ENCODE measurements at places on chromosomes 5 and 9.

DNA sequence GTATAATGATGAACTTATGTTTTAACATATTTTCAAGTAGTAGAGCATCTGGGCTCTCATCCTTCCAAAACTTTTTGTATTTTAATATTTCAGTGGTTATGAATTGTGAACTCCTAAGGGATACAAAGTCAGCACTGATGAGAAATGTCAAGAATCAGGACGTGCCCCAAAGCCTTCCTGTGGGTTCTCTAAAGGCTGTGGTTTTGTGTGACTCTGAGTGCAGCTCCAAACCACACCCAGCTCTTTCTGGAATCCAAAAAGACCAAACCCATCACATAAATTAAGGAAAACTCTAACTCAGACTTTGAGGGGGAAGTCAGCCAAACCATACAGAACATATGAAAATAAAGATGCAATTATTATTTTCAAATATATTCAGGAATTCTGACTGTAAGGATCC, 40.8 kb upstream of the SMU1 start:
- no peak for DNase-seq

DNA sequence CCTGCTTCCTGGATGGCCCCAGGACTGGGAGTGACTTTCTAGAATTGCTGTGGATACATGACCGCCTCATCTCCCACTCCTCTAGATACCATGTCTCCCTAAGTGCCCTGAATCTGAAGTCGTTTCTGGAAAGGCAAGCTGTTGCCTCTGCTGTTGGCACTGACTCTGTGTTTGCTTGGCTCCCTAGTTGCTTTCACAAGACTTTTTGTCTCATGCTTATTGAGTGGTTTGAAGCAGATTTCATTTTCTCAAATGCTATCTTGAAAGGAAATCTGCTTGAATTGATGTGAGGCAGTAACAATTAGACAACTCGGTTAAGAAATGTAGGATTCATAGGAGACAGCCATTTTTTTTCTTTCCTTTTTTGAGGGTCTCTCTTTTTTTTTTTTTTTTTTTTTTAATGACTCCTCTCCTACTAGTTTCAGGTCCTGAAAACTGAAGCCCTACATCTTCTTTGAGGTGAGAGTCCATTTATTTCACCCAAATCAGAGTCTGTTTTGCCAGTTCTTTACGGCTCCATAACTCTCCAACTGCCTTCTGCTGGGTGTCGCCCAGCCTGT, 65.9 kb downstream of the PRDM6 start:
- no peak for DNase-seq

GRCh38 chr5:157165668-157166067, 396 bp downstream of the GARIN3 start:
- DNase-seq: no peak

- DNase-seq: no peak
These were observed 185.9 kb upstream of the RASA1 start for GRCh38 chr5:87081511-87082372.

DNA sequence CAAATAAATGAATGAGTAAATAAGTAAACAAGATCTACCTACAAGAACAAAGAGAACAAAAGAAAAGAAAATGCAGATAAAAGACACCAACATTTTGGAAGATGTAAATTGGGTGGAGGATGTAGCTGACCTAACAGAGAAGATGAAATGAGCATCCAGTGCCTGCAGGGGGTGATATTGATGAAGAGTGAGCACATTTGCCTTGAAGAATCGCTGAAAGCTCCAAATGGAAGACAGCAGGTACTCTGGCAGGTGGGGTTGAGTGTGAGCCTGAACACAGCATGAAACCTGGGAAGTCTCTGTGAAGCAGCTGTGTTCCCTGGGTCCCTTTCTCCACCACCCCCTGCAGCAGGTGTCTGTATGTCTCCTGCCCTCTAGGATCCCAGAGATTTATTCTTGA, 125.6 kb downstream of the NXNL2 start:
- DNase-seq: no peak

- DNase-seq: no peak
These were observed 702.8 kb downstream of the CETN3 start for GRCh38 chr5:89706731-89707130.

DNA sequence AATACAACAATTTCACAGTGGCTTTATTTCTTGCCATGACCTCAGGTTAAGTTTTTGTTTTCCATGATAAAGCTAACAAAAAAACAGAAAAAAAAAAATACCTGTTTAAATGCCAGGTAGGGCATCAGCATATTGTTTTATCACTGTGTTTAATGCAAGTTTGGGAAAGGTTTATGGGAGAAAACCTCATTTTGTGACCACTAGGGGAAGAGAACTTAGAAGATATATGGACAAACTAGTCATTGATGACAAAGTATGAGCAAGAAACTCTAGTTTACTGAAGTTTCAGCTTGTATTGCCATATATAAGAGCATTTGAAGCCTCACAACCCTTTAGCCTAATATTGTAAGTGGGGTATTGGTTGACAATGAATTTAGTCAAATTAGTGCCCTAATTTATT, 1431.4 kb upstream of the CDH18 start:
- no peak for DNase-seq

GRCh38 chr9:126461029-126461428, 134.4 kb downstream of the MVB12B start:
- no peak for DNase-seq

DNA sequence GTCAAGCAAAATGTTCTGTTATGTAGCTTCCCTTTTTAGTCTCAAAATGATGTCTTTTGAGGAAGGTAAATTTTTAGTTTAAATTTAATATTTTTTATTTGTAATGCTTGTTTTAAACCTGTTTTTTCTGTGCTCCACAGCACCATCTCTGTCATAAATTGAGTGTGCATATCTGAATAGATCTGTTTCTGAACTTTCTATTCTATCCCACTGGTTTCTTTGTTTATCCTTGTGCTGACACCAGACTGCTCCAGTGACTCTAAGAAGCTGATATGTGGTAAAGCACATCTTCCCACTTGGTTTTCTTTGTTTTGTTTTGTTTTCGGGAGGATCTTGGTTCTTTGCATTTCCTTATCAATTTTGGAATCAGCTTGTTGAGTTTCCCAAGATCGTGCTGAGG, 7.1 kb upstream of the RNF145 start:
- no peak for DNase-seq

DNA sequence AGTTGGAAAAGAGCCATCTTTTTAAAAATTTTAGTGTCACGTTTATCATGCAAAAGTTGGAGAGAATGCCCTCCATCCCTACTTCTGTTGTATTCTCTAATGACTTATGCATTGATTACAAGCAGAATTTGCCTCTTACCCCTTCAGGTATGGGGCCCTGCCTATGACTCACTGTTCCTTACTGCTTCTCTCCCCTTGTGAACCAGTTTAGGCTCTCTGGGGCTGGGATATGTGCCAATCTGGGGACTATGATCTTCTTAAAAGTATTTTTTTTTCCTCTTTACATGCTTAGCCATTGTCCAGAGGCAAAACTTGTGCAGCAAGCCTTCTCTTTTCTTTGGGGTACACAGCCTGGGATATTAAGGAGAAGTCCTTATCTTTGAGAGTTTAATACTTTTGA, 37.4 kb downstream of the CAMK4 start:
- no peak for DNase-seq
